ENCODE measurements at places on chromosomes 7 and 10.

GRCh38 chr7:12222889-12223579 lies 11.9 kb downstream of the TMEM106B start:
- no peak for DNase-seq

DNA sequence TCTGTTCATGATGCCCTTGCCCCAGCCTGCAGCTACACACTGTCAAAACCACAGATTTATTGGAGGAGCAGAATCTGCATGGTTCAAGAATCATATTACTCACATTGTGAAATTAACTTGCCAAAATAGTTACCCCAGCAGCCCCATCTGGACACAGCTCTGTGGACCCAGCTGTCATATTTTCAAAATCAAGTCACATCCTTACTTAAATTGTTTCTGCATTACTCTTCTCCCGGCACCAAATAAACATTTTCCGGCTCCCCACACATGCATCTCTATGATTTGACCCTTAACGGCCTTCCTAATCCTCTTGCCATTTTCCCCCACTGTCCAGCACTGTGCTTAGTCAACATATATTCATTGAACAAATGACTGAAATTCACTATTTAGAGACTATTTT lies 43.8 kb upstream of the GPR26 start:
- DNase-seq: no peak

GRCh38 chr7:25234336-25234735 lies 6.0 kb upstream of the NPVF start:
- no peak for DNase-seq

GRCh38 chr10:35172574-35172973 lies 45.9 kb downstream of the CREM start:
- DNase-seq: no peak
